Gastrocnemius medialis (tissue), 4 donors: ENCODE measurements at places on chromosomes 16 and 17. TPM values are rescaled to one million over a fixed set of nuclear protein-coding genes. Genes with fewer than 3 reads are reported as not detected.
A peak's percentile ranks its signal among the peaks of the same experiment; 100 is the strongest.

The SYT17 gene
- 0.87 TPM for total RNA-seq

The ENPP7 gene
- total RNA-seq = not detected

The PRR11 gene
- total RNA-seq = 0.20 TPM

DNA sequence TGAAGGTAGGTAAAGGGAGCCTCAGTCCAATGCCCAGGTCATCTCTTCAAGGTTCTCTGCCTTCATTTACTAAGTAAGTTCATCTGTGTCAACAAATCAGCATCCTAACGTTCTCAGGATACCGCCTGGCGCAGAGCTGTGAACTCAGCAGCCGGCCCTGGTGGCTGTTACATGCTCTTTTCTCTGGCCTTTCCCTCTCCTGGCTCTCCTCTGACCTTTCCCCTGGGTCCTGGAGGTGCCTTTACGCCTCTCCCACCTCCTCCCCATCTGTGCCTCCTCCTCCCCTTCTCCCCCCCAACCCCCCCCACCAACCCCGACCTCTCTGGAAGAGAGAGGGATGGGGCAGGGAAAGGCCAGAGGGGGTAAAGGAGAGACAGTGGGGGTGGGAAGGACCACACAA is 19.5 kb downstream of the COTL1 start:
- no peak for DNase-seq

GRCh38 chr17:28327709-28328108 is 7.6 kb downstream of the IFT20 start:
- no peak for DNase-seq

GRCh38 chr16:85266857-85267256 is 154.6 kb upstream of the CIBAR2 start:
- DNase-seq = no peak

- no peak for DNase-seq
Measured at GRCh38 chr17:44071772-44072171, 1.2 kb downstream of the G6PC3 start.

DNA sequence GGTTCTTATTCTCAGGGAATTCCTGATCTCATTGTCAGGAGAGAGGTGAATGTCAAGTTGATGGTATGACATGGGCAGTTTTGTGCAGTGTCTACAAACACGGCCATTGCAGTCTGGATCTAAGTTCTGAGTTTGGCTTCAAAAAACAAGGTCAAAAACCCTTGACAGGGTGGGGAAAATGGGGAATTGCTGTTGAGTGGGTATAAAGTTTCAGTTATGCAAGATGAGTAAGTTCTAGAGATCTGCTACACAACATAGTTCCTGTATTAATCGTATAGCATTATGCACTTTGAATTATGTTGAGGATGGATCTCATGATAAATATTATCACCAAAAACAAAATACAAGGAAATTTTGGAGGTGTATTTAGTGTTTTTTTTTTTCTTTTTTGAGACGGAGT is 36.6 kb upstream of the CARMIL2 start:
- no peak for DNase-seq

DNA sequence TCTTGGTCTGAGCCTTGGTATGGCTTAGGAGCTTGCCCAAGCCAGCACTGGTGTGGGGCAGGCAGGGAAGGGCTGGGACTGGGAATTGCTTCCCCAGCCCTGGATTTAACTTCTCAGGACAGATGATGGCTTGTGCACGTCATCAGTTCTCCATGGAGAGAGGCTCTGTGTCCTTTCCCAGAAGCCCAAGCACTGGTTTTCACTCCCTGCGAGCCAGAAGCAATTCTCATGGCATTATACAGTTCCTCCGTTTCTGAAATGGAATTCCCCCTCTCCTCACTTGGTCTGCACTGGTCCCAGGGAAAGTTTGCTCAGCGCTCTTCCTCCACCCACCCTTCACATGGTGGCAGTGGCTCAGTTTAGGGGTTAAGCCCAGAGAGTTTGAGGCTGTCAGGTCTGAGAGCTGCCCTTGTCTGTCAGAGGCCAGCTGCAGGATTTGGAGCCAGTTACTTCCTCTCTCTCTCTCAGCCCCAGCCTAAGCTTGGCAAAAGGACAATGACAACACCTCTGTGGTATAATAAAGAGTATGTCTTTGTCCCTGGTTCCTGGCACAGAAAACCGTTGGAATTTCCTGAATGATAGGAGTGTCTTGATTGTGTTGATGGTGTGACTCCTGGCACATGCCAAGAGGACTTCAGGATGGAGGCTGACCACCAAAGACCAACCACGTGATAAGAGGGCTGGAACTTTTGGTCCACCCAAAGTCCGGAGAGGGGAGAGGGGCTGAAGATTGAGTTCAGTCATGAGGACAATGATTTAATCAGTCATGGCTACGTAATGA is 219.6 kb upstream of the TNRC6C start:
- peak; percentile 25 for DNase-seq

- DNase-seq = no peak
Measured at GRCh38 chr17:282000-282911, 70.4 kb downstream of the RPH3AL start.

- peak; percentile 87 for DNase-seq
Measured at GRCh38 chr17:79925242-79925957, 86.2 kb upstream of the CBX4 start.

- DNase-seq = no peak
Measured at GRCh38 chr16:88366032-88366703, 16.6 kb upstream of the ZNF469 start.

DNA sequence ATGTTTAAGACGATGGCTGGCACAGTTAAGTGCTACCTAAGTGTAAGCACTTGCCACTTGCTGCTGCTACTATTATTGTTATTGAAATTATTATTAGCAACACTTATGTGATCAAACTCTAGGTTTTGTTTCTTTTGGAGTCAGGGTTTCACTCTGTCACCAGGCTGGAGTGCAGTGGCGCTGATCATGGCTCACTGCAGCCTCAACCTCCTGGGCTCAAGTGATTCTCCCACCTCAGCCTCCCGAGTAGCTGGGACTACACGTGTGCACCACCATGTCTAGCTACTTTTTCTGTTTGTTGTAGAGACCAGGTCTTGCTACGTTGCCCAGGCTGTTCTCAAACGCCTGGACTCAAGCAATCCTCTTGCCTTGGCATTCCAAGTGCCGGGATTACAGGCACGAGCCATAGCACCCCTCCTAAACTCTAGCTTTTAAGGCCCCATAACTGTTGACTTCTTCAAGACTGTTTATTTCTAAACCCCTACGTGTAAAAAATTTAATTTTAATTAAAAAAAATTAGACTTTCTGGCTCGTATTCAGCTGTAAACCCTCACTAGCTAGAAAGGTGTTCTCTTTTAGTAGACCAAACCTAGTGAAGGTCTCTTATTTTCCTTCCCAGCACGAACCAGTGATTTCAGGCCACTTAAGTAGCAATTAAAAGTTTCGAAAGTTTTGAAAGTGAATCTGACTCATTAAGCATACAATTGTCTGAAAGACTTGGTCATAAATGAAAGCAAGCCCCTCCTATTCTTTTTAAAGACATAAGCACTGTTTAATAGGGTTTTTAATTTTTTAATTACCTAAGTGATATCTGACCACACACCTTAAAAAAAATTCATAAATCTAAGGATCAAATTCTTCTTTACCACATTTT is 11.7 kb upstream of the SCNN1B start:
- DNase-seq = no peak

GRCh38 chr16:51184702-51185433 is 33.8 kb upstream of the SALL1 start:
- DNase-seq = no peak
